Stimulated activated CD8-positive, alpha-beta memory T cell treated with anti-CD3 and anti-CD28 coated beads, Interleukin-4, amount 100 ng/mL, for 48 hours (primary cell): ENCODE measurements at places on chromosomes 5 and 9.

DNA sequence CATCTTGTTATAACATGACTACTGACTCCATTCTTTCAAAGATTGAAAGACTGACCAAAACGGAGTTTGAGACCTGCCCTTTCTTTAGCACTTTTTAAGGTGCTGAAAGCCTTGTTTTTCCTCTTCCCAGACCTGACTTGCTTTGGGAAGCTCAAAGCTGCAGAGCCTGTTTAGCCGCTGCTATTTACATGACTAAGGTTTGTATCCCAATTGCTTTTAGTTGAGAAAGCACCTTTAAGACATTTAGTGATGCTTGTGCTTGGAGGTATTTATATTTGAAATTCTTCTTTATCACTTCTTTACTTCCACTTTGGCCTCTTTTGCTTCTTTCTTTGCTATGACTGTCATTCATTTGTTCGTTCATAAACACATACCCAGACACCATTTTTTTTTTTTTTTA is 182.6 kb upstream of the ELL2 start:
- DNase-seq, result no peak

GRCh38 chr5:33330992-33331391 is 109.8 kb upstream of the TARS1 start:
- no peak for DNase-seq

DNA sequence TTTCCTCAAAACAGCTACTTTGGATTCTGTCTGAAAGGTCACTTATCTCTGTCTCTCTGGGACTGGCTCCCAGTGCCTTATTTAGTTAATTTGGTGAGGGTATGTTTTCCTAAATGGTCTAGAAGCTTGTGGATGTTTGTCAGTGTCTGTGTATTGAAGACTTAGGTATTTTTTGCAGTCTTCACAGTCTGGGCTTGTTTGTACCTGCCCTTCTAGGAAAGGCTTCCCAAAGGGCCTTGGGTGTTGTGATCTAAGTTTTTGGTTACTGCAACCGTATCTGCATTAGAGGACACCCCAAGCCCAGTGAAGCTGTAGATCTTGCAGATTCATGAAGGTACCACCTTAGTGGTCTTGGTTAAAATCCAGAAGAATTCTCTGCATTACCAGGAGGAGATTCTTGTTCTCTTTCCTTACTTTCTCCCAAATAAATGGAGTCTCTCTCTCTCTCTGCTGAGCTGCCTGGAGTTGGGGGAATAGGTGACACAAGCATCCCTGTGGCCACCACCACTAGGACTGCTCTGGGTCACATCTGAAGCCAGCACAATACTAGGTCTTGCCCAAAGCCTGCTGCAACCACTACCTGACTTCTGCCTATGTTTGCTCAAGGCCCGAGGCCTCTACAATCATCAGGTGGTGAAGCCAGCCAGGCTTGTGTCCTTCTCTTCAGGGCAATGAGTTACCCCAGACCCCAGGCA is 17.8 kb upstream of the CCNB1 start:
- DNase-seq, result no peak

DNA sequence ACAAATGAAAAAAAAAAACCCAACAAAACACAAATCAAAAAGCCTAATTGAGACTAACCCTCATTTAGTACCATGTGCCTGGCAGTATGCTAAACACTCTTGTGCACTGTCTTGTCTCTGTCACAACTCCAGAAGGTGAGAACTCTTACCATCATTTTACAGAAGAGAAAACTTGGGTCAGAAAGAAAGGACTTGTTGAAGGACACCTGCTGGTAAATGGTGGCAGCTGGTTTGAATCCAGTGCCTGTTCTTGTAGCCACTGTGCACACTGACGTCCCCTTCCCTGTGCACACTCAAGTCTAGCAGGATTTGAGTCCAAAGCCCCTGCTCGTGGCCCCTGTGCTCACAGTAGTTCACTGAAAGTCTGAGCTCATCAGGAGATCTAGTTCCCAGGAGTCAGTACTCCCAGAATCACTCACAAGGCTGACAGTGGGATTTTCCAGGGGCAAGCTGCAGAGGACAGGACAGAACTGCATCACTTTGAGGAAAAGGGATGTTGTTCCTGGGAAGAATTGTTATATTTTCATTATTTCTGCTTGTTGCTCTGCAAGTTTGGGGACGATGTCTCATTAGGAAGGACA is 43.0 kb upstream of the HSD17B4 start:
- no peak for DNase-seq

- no peak for DNase-seq
These were observed 52.1 kb downstream of the STRBP start for GRCh38 chr9:123216251-123216797.

GRCh38 chr5:44336708-44337107 is 52.5 kb downstream of the FGF10 start:
- DNase-seq, result no peak

- DNase-seq, result no peak
These were observed 291.1 kb downstream of the TRIM32 start for GRCh38 chr9:116978155-116978554.

DNA sequence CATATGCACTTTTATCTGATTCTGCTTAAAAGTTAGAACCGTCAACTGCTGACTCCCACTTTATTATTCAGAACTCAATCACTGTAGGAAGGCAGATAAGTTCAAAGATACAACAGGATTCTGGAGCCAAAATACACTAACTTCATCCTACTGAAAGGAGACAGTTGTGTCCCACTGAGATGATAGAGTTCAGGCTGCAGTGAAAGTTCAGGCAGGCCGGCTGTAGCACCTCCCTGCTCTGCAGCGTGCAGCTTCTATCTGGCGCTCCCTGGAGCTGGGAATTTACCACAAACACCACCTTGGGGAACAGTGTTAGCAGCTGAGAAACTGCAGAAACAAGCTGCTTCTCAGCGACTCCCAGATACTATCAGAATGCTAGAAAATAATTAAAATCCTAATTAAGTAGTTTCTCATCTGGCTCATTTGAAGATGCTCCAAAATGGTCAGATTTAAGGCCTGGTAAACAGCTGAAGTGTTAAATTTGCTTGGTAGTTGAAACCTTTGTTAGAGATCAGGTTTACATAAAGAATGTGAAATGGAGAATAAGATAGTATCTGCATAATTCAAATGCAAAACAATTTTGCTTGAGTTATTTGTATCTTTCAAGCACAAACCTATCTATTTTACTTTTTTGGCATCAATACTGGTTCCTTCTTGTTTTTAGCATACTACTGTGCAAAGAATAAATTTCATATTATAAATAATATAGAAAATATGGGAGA is 52.3 kb upstream of the CNTLN start:
- no peak for DNase-seq

DNA sequence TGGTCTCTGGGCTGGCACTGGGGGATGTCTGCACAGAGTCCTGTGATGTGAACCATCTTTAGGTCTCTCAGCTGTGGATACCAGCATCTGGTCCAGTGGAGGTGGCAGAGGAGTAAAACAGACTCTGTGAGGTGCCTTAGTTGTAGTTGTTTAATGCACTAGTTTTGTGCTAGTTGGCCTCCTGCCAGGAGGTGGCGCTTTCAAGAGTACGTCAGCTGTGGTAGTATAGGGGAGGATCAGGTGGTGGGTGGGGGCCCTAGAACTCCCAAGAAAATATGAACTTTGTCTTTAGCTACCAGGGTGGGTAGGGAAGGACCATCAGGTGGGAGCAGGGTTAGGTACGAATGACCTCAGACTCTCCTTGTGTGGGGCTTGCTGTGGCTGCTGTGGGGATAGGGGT is 197.1 kb downstream of the TMC1 start:
- DNase-seq, result no peak

DNA sequence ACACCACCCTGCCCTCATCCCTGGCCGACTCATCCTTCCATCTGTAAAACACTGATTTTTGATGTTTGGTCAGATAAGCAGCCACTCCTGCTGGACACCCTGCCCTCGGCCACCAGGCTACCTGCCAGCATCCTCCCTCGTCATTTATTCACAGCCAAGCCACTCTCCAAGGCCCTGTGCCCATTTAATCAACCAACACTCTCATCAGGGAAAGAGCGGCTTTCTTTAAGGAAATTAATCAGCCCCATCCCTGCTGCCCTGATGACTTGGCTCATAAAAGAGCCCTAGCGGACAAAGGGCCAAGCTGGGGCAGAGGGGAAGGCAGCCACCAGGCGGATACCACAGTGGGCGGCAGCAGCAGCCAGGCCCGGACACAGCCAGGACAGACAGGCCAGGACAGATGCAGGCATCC is 52.4 kb downstream of the GOLM1 start:
- no peak for DNase-seq

DNA sequence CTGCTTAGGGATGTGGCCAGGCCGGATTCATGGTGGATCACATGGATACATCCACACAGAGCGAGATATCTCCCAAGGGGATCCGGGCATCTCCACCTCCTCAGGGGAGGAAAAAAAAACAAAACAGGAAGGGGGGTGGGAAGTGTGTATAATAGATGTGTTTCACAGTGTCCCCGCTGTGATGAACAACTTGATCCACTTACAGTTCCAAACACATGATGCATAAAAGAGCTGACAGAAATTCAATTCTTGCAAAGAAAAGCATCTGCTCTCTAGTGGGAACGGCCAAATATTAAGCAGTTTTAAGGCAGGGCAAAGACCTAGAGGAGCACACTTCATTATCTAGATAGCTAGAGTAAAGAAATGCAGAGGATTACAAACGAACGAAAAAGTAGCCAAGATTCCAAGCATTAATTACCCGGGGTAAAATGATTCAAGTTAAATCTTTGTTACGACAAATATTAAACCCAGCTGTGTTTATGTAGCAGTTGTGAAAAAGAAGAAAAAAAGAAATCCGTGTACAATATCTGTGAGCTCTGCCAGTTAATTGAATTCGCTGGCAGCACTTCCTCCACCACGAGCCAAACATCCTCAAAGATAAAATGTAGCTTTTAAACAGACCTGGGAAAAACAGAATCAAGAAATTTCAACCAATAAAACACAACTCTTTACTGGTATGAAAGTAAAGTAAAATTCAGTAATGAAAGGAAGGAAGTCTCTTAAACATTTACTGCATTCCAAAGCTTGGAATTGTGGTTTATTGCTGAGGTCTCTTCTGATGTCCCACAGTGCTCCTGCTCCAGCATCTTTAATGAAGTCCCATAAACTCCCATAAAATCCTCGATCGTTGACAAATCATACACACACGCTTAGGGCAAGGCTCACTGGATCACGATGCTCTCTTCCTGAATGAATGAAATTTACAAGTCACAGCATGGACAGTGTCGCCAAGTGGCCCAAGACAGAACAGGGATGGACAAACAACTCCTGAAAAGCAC is 213.0 kb downstream of the CRB2 start:
- no peak for DNase-seq

GRCh38 chr5:82351754-82352145 is 73.6 kb upstream of the RPS23 start:
- no peak for DNase-seq

DNA sequence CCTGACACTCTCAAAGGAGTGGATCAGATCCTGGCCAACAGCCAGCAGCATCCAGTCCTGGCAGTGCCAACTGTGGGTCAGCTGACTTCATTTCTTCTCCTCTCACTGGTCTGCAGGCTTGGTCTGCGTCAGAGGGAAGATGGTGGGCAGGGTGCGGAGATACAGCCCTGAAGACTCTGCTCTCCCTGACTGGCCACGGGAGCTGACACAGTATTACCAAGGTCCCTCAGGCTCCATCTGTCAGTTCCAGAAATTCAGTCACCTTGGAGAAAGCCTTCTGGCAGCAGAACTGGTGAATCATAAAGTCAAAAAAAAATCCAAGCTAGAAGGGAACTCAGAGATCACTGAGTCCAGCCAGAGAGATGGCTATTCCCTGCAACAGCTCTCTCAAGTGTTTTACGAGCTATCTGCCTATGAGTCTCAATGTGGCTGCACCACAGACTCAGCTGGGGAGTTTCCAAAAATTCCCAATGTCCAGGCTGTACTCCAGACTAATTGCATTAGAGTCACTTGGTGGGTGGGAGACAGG is 27.9 kb downstream of the C1QTNF2 start:
- DNase-seq, result no peak

DNA sequence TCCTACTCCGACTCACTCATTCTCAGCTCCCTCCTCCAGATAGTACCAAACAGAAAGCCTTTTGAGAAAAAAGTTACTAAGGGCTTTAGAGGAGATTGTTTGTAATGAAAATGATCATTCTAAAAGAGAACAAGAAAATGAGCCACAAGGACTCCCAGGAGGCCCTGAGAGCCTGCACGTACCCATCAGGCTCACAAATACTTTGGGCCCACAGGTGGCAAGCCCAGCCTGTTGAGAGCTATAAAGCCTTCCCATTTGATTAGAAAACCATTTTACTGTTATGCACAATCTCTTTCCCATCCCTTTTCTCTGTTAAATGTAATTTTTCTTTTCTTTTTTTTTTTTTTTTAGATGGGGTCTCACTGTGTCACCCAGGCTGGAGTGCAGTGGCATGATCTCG is 136.1 kb downstream of the LHFPL2 start:
- DNase-seq, result no peak

DNA sequence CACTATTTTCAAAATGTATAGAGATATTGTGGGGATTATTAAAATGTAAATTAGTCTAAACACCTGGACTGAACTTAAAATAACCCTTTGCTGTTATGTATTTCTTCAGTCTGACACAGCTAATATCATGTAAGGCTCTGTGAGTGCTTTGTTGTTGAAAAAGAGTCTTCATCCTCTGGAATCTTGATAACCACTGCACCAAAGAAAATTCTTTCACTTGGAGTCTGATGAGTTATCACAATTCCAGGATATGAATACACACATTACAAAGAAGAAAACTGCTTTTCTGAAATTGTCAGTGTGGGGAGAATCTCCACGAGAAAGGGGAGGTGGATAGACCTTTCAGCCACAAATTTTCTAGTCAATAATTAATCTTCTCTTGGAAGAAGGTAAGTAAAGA is 42.3 kb upstream of the TARS1 start:
- DNase-seq, result no peak

- no peak for DNase-seq
These were observed 74.7 kb downstream of the KIF24 start for GRCh38 chr9:34254141-34254913.

GRCh38 chr5:21826884-21827283 is 1026.3 kb downstream of the CDH12 start:
- no peak for DNase-seq

- no peak for DNase-seq
These were observed 790.1 kb downstream of the TLE1 start for GRCh38 chr9:80899208-80899607.

- no peak for DNase-seq
These were observed 5.8 kb downstream of the TYRP1 start for GRCh38 chr9:12698986-12699385.

GRCh38 chr9:115016344-115016743 is 86.0 kb upstream of the TNFSF8 start:
- DNase-seq, result no peak

- no peak for DNase-seq
These were observed 8.3 kb downstream of the HDHD3 start for GRCh38 chr9:113368348-113368981.

DNA sequence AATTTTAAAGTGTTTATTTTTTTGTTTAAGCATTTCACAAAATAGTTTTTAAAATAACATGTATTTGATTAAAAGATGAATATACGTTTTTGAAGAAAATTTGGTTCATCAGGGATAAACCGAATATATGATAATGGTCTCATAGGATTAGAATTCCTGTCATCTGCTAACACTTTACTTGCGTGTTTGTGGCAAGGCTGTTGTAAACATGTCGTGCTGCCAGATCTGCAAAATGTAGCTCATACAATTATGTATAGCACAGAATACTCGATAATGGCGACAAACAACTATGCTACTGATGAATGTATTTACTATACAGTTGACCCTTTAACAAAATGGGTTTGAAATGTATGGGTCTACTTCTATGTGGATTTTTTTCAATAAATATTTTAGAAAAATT is 7.2 kb upstream of the TXNDC8 start:
- DNase-seq, result no peak
